Stimulated activated CD4-positive, alpha-beta T cell treated with anti-CD3 and anti-CD28 coated beads, Interleukin-15, amount 100 ng/mL, for 1 hour (primary cell): ENCODE measurements at places on chromosomes 12 and 14.

- no peak for DNase-seq
These were observed 88.6 kb upstream of the TMEM233 start for GRCh38 chr12:119505001-119505400.

DNA sequence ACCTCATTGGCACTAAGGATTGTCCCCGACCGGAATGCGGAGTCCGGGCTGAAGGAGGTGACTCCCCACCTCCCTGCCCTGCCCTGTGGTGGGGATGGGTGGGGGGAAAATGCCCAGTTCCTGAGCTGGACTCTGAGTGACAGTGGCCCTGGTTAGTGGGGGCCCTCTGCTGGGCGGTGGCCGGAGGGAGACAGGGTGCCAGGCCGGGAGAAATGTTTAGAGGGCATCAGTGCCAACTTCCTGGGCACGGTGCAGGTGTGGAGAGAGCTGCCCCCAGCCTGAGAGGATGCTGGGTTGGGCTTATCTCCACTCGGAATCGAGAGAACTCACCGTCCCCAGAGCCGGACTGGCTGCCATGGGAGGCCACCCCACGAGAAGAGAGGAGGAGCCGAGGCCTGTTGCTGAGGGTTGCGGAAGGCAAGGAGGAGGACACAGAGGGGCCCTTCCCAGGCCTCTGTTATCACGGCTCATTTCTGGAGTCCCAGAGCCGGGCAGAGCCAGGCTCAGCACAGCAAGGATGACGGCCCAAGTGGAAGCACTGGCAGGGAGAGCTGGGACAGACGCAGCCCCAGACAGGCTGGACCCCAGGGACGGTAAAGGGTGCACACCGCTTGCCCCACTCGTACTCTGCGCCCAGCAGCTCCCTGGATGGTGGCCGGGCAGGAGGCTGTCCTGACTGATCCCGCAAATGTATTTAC is 156.7 kb downstream of the KIF26A start:
- DNase-seq, result no peak

GRCh38 chr14:68748691-68749090 is 44.2 kb downstream of the ZFP36L1 start:
- no peak for DNase-seq

GRCh38 chr14:90272523-90272922 is 16.2 kb downstream of the PSMC1 start:
- no peak for DNase-seq

GRCh38 chr14:97337670-97338069 is 540.5 kb downstream of the VRK1 start:
- DNase-seq, result no peak

DNA sequence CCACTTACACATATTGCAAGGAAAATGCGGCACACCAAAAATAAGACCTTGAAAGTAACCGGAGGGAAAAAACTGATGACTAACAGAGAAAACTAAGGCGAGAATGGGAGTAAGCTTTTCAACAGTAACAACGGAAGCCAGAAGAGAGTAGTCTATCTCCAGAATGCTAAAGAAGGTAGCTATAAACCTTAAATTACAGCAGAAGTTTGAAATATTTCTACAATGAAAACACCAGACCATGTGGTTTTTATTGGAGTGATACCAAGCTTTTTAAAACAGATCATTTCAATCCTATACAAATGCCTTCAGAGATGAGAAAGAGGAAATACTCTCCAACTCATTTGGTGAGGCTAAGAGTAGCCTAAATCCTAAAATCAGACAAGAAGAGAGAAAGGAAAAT is 209.5 kb downstream of the ANO6 start:
- DNase-seq, result no peak

DNA sequence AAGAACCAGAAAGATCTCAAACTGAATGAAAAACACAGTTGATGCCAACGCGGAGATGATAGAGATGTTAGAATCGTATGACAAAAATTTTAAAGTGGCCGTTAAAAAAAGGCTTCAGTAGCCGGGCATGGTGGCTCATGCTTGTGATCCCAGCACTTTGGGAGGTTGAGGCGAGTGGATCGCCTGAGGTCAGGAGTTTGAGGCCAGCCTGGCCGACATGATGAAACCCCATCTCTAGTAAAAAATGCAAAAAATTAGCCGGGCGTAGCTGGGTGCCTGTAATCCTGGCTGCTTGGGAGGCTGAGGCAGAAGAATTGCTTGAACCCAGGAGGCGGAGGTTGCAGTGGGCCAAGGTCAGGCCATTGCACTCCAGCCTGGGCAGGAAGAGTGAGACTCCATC is 5.4 kb upstream of the ACVRL1 start:
- no peak for DNase-seq
